ENCODE measurements at places on chromosomes 2 and 18.

DNA sequence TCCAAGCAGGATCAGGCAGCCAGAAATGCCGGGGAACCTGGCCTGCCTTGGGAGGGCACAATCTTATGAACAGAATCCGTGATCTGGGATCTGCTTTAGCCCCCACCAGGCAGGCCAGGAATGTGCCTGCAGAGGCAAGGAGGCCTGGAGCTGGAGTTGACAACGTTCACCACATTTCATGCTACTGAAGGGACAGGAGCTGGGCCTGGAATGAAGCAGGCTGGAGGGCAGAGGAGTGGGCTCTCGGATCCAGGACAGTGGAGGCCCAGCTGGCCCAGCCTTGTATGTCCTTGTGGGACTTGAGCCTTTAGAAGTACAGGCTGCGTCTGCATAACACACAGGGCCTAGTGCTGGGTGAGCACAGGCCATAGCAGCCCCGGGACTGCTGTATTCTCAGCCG, 91.8 kb downstream of the KLHL29 start:
- DNase-seq, result no peak

- no peak for DNase-seq
These were observed 827.7 kb downstream of the SOCS6 start for GRCh38 chr18:71116535-71116934.

- DNase-seq, result no peak
These were observed 107.4 kb downstream of the POLR1A start for GRCh38 chr2:85998071-85998991.

DNA sequence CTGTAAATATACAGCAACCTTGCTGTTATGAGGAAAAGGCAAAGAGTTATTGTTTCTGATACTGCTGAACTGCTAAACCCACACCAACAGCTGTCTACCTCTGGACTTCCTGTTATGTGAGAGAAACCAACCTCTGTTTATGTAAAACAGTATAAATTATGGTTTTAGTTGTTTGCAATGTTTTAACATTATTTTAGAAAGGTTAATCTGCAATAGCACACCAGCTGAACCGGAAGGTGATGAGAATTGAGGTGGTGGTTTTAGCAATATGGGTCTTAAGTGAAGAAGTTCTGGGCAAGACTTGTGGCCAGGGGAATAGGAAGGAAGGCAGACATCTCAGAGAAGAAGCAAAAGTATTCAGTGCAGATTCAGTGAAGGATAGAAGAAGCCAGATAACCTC, 237.8 kb downstream of the PLCL1 start:
- DNase-seq, result no peak

DNA sequence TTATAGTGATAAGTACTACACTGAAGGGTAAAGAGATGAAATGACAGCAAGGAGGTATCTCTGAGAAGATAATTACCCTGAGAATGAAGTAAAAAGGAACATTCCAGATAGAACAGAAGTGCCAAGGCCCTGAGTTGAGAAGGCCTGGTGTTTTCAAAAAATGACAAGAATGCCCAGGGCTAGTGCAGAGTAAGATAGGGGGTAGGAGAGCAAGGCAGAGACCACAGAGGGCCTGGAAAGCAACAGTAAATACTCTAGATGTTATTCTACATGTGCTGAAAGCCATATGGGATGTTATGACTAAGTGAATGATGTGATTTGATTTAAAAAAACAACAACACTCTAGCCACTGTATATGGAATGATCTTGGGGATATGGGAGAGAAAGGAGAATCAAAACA, 52.3 kb downstream of the BAZ2B start:
- DNase-seq, result no peak

DNA sequence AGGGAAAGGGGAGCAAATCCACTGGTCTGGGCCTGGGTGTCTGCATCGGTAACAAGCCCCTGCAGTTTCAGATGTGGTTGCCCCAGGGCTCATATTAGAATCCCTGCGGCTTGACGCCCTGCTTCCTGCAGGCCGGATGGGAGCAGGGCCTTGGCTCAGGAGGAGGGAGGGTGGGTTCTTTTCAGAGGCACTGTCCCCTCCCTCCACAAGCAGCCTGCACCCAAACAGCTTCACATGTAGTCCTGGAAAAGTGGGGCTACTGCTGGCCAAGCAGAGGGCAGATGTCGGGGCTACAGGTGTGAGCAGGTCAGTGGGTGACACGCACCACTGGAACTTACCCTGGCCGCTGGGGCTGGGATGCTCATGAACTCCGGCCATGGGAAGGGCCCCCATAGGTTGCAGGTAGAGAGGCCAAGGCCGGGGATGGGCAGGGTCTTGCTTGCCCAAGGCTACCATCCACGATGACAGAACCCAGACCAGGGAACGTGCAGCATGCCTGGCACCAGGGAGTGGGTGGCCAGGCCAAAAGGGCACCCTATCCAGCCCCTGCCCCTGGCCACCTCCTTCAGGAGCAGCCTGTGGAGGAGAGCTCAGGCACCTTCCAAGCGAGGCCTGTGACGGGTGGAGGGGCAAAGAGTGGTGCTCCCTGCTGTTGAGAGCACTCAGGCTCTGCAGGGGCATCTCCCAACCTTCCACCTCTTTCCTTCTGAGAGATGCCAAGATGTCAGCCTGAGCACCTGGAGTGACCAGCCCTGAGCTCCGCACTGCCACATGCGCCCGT, 16.8 kb downstream of the ARID5A start:
- no peak for DNase-seq

GRCh38 chr2:11371092-11371937, 26.9 kb upstream of the ROCK2 start:
- DNase-seq, result no peak

DNA sequence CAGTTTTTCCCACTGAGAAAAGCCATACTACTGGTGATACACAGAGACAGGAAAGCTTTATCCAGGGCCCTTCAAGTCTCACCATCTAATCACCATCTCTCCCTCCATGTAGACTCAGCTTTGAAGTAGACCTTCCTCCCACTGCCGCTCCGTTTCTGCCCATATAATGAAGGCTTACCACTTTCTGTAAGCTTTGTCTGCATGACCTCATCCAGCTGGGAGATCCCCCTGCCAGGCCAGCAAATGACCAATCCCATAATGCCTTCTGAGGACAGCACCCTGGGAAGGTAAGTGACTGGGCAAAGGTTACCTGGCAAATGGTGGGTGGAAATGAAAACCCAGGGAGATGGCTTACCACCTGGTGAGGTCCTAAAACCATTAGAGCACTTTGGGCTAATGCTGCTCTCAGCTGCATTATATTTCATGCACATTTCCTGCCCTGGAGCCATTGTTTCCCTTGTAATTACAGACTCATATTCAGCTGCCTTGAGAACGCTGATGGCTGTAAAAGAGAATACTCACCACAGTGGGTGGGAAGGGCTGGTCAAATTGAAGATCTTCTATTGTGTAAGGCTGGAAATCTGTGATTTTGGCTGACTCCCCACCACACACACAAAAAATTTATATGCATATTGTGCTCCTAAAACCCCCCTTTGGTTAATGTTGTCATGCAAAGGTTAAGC, 350.7 kb upstream of the SYT4 start:
- DNase-seq, result no peak

GRCh38 chr2:133292259-133292658, 276.0 kb downstream of the NCKAP5 start:
- DNase-seq, result no peak

GRCh38 chr2:9972621-9973479, 21.4 kb downstream of the GRHL1 start:
- DNase-seq, result no peak

DNA sequence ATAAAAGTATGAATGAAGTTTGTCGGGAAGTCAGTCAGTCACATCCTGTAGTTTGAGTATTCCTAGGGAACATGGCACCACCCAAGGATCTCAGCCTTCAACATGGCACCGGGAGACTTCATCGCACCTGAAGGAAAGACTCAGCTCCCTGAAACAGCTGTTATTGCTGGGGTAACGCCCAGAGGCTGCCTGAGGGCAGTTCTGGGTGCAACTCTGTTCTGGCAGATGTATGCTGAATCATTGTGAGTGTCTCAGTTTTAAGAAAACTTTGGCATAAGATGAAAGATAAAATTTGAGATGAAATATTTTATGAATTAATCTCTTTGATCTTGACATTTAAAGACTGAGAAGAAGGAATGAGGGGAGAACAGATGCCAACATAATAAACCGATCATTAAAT, 49.9 kb upstream of the SERPINB2 start:
- DNase-seq, result no peak

DNA sequence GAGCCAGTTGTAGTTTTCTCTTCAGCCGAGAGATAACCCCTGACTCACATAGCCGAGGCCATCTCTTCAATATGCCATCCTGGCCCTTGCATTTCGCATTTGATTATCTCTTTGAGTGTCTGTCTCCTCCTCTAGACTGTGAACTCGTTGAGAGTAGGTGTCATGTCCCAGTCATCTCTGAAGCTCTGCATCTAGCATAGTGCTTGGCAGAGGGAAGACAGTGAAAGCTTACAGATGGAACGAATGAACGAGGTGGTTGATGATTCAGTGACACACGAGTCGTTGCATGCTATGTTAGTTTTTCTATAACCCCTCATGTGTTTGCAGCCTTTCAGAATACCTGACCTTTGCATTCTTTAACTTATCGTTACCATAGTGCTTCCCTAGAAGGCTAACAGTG, 59.9 kb upstream of the CYRIA start:
- no peak for DNase-seq

DNA sequence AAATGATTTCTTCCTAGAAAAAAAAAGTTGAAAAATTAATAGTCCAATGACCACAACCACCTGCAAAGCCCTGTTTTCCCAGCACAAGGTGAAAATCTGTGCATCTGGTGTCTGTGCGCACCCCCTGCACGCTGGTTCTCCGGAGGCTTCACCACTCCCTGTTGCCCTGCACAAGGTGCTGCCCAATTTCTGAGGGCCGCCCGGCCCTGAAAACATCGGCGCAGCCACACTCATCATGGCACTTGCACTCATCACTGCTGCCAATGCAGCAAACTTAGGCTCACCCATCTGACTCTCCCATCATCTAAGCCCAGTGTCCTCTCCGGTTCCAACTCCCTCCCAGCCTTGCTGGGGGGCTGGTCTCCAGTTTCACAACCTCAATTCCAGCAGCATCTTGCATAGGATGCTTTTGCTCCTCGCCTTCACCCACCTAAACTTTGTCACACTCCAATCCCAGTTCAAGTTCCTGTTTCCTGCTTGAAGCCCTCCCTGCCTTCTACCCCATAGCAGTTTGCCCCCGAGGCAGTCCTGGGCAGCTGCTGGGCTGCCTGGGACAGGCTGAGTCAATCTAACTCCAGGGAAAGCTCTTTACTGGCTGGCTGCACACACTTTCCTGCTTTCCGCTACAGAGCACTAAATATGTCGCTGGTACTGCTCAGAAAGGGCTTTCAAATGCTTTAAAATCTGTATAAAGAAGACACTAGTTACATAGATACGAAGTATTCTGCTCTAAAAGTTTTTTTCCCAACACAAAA, 522.5 kb upstream of the ID2 start:
- no peak for DNase-seq

- DNase-seq, result no peak
These were observed 762.4 kb downstream of the LRRTM4 start for GRCh38 chr2:76759634-76760366.

- no peak for DNase-seq
These were observed 95.6 kb upstream of the ITGB6 start for GRCh38 chr2:160295519-160296207.

- no peak for DNase-seq
These were observed 56.9 kb downstream of the RHBDD1 start for GRCh38 chr2:226892729-226893128.

- DNase-seq, result no peak
These were observed 434.0 kb upstream of the SPHKAP start for GRCh38 chr2:228615496-228615895.

GRCh38 chr2:3864943-3865865, 161.8 kb downstream of the DCDC2C start:
- no peak for DNase-seq

- no peak for DNase-seq
These were observed 755.0 kb upstream of the RAB6C start for GRCh38 chr2:129224486-129224885.

DNA sequence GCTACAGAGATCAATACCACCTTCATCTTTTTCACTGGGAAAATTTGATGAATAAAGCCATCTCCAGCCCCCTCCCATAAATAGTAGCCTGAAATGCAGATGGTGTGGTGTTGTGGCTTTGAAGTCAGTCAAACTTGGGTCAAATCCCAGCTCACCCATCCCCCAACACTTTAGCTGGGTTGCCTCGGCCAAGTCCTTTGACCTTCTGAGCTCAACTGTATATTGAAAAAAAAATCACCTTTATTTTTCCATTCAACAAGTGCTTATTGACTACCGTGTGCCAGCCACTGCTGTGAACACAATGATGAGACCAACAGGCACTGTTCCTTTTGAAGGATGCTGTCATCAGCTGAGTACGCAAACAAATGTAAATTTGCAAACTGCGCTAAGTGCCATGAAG, 35.1 kb upstream of the NTSR2 start:
- DNase-seq, result no peak

DNA sequence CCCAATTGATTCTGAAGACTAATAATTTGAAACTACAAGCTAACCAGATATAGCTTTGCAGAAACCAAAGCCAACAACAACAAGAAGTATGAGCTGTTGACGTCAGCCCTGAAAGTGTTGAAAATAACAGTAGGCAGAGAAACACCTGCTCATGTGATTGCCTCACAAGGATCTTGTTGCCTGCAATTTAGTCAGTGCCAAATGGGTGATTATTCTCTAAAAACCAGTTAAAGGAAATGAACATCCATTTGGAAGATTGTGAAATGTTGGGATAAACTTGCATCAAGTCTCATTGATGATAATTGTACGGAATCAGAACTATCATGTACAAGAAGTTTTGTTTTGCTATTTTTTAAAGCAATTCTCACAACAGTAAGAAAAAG, 2.8 kb downstream of the CYTIP start:
- DNase-seq, result no peak

DNA sequence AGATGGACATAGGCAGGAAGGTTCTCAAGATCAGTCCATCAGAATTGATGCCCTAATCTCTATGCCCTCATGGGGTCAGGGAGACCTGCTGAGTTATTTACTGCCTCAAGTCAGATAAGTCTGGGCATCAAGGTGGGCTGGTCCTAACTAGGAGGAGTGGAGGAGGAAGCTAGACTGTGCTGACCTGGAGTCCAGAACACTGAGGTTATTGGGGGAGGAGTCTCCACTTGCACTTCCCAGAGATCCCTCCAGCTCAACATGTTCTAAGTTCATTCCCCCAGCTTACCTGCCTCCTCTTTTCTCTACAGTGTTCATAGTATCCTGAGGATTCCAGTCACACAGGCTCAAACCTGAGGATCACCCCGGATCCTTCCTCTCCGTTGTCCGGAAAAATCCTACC, 19.3 kb downstream of the EVA1A start:
- no peak for DNase-seq

DNA sequence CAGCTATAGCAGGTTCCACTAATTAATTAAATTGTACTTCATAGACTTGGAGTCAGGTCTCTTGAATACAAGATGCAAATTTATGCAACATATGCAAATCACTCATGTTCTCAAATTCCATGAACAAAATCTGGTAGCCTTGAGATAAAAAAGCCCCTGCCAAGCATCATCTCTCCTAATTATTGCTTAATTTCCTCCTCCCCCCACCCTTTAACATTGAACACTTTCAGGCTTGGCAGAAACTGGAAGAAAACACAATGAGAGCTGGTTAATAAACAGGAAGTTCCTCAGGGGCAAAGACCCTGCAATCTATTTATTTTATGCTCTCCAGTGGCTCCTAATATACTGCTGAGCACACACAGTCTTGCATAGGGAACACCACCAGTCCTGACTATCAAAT, 35.6 kb upstream of the ACVR1 start:
- no peak for DNase-seq

- no peak for DNase-seq
These were observed 111.1 kb downstream of the PXDN start for GRCh38 chr2:1633092-1633671.

GRCh38 chr18:2040279-2040678, 531.0 kb downstream of the METTL4 start:
- DNase-seq, result no peak
